Activated CD4-positive, alpha-beta T cell treated with anti-CD3 and anti-CD28 coated beads, Interleukin-2, amount 50 U/mL, for 1 hour (primary cell): ENCODE measurements at places on chromosomes 3 and 15.
A peak's percentile ranks its signal among the peaks of the same experiment; 100 is the strongest.

GRCh38 chr3:27614592-27614991 is 107.5 kb downstream of the EOMES start:
- DNase-seq, result no peak

DNA sequence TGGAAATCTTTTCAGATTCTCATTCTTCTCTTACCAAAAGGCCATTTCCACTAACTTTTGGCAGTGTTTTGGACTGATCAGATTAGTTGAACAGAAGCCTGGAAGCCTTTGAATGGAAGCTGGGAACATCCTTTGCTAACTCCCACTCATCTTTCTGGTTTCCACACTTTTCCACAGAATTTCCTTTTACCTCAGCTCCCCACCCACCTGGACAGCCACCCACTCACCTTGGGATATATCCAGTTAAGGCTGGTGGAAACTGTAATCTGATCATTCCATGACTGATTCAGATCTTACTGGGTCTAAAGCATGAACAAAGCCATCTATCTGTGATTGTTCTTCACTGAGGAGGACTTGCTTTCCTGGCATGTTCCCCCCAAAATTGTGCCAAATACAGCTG is 119.5 kb downstream of the CCNL1 start:
- no peak for DNase-seq

- no peak for DNase-seq
Measured at GRCh38 chr3:181609030-181609767, 102.5 kb upstream of the SOX2 start.

DNA sequence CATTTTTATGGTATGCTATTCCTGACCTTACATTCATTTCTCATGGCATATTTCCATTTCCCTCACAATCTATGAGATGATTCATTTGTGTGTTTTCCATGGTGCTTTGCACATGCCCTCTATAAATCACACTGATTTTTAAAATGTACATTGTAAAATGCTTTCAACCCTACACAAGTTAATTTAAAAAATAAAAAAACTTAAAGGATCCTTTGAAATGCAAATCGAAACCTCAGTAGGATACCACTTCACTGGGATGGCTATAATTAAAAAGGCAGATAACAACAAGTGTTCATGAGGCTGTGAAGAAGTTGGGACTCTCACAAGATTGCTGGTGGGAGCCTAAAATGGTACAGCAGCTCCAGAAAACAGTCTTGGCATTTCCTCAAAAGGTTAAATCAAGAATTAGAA is 83.5 kb downstream of the FMN1 start:
- DNase-seq, result no peak

GRCh38 chr3:60048447-60048848 is 998.6 kb upstream of the CFAP20DC start:
- DNase-seq, result peak; percentile 16

DNA sequence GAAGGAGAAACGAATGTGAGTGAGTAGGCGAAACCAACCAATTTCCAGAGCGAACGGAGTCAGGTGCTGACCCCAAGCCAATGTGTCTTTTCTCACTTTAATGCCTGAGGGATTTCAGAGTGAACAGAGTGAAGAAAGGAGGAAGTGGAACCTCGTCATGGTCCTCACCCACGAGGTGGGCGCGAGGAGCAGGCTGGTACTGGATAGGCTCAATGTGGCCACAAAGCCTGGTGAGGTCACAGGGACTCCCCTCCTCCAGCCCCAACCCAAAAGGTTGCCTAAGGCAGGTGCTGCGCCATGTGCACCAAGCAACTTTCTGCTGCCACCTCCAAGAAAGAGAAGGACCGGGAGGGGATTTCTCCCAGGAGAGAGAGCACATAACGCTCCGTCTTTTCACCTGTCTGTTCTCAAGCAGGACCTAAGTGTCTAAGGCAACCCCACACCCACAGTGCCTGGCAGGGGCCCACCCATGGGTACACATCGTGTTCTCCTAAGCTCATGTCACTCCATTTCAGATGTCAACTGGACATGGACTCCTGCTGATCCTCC is 3.8 kb downstream of the NRROS start:
- DNase-seq, result no peak

DNA sequence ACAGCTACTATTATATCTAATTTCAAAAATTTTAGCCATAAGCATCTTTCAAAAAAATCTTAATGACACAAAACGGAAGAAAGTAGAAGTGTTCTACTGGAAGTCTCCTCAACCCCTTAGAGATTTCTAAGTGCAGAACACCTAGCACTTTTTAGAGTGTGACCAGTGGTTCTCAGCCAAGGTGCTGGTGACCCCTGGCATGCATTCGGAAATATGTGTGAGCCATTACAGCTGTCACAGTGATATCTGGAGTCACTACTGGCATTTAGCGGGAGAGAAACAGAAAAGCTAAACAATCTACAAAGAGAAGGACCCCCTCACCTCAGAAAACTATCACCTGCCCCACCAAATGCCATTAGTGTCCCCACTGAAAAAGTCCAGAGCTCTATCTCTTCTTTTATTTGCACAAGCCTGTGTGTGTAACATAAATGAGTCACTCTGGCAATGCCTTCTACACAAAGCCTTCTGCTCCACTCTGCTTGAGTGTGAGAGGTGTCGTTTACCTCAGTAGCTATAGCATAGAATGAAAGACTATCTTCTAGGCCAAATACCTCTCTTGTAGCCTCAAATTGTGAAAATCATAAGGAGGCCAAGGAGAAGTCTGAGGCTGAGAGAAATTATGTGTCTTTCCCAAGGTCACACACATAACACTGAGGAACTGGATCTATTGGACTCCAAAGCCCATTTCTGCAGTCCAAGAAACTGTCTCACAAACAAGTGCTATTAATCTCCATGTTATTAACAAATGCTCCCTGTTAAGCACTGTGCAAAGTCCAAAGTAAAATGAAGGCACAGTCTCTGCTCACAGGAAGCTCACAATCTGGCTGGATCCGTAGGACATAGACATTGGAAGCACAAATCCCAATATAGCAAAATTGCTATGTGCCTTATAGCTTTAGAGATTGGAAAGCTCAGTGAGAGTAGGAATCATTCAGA is 28.5 kb upstream of the KCNMB2 start:
- DNase-seq, result no peak

DNA sequence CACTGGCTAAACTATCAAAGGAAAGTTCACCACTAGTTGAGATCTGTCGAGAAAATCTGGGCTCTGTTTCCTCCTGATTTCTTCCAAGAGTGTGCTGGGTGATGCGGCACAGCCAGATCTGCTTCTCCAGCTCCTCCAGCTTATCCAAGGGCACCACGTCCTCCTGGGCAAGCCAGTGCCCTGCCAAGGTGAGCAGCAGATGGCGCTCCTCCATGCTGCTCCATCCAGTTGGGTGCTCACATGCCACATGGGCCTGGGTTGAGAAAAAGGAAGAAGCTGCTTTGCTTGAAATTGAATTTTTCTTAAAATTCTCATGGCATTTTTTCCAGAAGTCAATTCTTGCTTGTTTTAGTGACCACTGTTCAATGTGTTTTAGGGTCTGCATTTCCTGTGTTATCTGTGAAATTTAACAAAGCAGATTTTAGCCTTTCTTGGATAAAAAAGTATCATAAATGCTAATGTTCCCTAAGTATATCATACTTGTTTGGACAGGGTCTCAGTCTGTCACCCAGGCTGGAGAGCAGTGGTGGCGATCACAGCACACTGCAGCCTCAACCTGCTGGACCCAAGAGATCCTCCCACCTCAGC is 47.3 kb downstream of the EIF3J start:
- peak; percentile 54 for DNase-seq

- DNase-seq, result no peak
Measured at GRCh38 chr15:60417112-60417511, 19.3 kb upstream of the ANXA2 start.

DNA sequence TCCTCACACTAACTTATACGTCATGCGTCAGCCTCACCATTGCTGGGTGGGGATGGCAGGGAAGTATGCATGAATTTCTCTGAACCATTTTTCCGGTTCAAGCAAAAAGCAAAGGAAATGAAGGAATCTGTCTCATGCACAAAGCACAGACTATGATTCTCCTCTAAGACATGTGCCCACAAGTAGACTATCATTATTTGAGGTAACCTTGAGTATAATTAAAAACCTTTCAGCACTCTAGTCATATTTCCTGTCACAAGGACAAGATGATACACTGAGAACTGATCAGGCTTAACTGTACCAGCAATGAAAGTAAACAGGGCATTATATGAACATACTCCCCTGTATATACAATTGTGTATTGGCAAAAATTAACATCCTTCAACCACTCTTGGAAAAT is 56.7 kb upstream of the TSC22D2 start:
- DNase-seq, result no peak

DNA sequence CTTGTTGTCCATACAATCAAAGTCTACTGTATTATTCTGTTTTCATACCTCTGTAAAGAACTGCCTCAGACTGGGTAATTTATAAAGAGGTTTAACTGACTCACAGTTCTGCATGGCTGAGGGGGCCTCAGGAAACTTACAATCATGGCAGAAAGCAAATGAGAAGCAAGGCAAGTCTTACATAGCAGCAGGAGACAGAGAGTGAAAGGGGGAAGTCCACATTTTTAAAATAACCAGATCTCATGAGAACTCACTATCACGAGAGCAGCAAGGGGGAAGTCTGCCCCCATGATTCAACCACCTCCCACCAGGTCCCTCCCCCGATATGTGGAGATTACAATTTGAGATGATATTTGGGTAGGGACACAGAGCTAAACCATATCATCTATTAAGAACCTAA is 724.6 kb upstream of the CBLB start:
- DNase-seq, result no peak

GRCh38 chr3:176896165-176896564 is 301.1 kb downstream of the TBL1XR1 start:
- DNase-seq, result no peak

DNA sequence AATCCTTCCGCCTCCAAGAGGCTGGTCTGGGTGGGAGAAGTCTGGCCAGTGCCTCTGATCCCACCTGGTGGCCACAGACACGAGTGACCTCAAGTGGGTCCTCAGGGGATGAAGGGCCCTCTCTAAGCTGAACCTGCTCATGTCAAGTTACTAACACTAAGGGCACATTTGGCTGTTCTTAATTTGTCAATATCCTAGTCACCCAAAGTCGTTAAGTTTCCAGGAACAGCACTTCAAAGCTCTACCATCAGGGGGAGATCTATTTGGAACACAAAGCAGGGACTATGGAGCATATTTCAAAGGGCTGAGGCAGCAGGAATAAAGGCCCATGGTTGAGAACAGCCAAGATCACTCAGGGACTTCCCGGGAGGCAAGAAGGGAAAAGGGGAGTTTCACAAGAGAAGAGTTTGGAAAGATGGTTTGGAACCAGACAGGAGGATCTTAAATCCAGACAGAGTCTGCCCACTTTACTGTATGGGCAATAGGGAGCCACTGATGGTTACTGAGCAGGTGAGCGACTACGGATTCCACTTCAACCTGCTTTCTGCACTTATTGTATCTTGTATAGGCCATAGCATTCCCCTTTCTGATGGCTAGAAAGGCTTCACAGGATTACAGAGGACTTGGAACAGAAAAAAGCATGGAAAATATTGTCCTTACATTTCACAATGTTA is 13.7 kb downstream of the OXTR start:
- DNase-seq, result no peak

- DNase-seq, result no peak
Measured at GRCh38 chr15:36964626-36965025, 135.7 kb downstream of the MEIS2 start.
